ENCODE measurements at places on chromosomes 1 and 21.

- DNase-seq = peak; percentile 7
Observed at GRCh38 chr1:213724640-213725536, 262.9 kb upstream of the PROX1 start.

- no peak for DNase-seq
Observed at GRCh38 chr1:246681900-246682895, 42.0 kb upstream of the SCCPDH start.

GRCh38 chr1:6045561-6045960, at the start of gene KCNAB2:
Gene KCNAB2, plus strand, starts transcription at chr1:6045888. Its CDS starts 5,649 bp downstream, at chr1:6051537.
- DNase-seq = no peak

DNA sequence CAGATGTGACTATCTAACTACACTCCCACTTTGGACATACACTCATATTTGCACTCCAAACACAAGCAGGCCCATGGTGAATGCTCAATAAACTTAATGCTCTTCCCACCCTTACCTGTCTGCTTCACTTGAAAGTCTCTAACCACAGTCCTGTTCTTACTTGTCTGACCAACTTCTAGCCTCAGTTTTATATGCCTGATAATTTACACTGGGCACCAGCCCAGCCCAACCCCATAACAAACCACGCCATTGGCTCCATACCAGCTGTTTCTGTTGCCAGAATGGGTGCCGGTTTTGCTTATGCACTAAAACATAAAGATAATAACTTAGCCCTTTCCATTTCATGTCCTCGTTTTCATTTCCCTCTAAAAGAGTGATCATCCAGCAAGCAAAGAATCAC, 395.4 kb downstream of the NTNG1 start:
- DNase-seq = no peak

DNA sequence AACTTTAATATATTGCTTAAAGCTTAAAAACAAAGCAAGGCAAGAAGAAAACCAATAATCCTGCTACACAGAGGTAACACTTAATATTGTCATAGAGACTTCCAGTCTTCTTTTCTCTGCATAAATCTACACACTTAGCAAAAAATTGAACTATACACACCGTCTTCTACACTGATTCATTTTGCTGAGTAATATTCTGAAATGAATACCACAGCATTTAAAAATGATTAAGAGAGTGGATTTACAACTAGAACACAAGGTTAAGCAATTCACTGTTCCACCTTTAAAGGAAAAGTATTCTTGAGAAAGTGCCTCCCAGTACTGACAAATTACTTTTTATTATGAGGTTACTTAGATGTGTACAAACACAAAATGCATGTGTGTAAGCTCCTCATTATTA, 22.2 kb upstream of the ITPKB start:
- DNase-seq = no peak

- no peak for DNase-seq
Observed at GRCh38 chr1:29133861-29134694, 10.4 kb upstream of the TMEM200B start.

GRCh38 chr1:50023292-50024159, at the start of gene AGBL4:
Gene AGBL4, minus strand, starts transcription at chr1:50023954.
- peak; percentile 3 for DNase-seq

- no peak for DNase-seq
Observed at GRCh38 chr1:192962901-192963300, 96.3 kb downstream of the UCHL5 start.

GRCh38 chr21:14210738-14211137, at the start of gene LIPI:
Gene LIPI, minus strand, starts transcription at chr21:14210955. Its CDS starts 110 bp downstream, at chr21:14210845.
- DNase-seq = no peak

DNA sequence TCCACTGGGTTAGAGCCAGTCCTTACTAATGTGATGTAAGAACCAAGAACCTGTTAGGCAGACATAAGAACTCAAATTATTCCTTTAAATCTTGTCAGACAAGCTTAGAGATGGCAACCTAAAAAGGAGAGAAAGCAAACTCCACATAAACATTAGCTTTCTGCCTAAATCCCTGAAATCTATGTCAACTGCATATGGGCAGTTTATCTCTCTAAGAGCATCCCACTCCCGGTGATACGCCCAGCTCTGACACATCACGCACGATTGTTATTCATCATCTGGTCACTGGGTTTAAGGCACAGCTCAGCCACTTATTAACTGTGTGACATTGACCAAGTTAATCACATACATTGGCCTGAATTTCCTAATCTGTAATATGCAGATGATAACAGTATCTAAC, 323.7 kb downstream of the HHIPL2 start:
- DNase-seq = no peak

- no peak for DNase-seq
Observed at GRCh38 chr1:9909234-9910046, 629 bp downstream of the CTNNBIP1 start.

DNA sequence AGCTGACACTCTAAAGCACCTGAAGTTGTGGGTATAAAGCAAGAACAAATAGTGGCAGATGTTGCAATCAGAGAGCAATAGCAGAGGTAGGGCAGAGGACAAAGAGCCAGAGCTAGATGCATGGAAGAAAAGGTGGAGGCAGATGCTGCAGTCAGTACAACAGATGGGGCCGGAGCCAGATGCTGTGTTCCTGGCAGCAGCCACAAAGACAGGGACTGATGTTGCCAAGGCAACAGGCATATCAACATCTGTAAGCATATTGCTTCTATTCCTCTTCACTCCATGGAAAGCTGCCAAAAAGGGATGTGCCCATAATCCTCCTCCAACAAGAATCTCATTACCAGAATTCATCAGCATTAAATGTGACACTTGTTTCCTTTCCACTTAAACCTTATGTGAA, 108.0 kb downstream of the TNNI3K start:
- peak; percentile 15 for DNase-seq

- no peak for DNase-seq
Observed at GRCh38 chr1:31657972-31658510, 13.4 kb upstream of the PEF1 start.

DNA sequence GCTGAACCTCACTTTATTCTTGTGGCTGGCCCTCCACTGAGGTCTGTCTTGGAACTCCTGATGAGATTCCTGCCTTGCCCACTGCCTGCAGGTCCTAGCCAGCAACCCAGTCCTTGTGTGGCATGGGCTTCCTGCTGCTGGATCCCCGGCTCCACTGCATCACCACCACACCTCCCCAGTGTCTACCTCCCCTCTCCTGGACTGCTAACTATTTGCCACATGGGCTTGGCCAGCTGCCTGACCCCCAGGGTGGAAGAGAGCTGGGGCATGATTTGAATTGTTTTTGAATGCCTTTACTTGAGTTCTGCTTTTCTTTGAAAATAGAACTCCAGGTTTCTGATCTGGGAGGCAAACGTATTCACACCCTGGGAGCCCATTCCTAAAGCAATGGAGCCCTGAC, 41.2 kb downstream of the SPAG17 start:
- DNase-seq = no peak

DNA sequence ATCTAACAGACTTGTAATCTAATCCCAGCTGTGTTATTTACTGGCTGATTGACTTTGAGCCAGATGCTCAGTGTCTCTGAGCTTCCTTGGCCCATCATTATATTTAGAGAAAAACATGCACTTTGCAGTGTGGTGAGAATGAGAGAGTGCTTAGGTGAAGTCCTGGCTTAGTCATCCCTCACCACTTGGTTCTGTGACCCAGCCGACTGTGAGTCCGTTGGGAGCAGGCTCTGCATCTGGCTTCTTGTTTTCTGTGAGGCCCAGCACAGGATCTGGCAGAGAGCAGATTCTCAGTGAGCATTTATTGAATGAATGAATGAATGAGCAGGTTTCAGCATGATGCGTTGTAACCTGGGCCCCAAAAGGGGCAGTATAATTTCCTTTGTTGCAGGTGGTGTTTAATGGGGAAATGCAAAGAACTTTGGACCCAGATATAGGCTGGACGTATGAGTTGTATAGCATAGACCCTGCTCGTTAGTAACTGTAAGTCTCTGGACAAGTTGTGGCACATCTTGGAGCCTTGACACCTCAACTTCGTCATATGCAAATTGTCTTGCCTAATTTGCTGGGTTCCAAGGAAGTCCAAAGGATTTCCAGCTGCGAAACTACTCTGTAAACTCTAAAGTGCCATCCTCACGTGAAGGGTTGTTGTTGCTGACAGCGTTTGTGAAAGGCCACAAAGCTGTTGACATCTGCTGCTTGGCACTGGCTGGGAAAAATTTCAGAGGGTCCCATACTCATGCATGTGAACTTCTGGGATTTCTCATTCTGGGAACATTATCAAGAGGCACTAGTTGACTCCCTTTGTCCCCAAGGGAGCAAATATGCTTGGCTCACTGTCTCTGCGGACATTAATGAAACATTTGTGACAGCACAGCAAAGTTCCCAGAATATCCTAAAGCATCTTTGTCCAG, 138.8 kb upstream of the USP24 start:
- no peak for DNase-seq

DNA sequence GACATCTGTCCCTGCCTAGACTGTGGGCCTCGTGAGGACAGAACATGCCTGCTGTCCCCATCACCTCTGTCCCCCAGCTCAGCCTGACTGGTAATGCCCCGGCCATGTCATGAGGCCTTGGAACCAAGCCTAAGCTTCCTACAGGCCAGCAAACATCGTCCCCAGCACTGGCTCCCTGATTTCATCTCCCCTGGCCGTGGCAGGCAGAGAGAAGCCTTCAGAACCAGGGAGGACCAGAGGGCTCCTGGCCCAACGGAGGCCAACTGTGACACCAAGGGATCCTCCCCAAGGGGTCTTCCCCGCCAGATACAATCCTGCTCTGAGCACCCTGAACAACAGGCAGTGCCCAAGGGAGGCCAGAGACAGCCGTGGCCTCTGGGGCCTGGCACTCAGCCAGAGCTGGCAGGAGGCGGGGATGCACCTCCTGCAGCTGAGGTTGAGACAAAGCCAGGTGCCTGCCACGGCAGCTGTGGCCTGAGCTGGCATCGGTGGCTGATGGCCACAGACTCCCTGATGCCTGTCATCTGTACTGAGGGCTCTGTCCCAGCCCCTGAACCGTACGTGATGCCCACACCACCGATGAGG, 9.9 kb upstream of the NPHP4 start:
- no peak for DNase-seq

GRCh38 chr1:208336137-208336518, 91.9 kb upstream of the PLXNA2 start:
- no peak for DNase-seq

DNA sequence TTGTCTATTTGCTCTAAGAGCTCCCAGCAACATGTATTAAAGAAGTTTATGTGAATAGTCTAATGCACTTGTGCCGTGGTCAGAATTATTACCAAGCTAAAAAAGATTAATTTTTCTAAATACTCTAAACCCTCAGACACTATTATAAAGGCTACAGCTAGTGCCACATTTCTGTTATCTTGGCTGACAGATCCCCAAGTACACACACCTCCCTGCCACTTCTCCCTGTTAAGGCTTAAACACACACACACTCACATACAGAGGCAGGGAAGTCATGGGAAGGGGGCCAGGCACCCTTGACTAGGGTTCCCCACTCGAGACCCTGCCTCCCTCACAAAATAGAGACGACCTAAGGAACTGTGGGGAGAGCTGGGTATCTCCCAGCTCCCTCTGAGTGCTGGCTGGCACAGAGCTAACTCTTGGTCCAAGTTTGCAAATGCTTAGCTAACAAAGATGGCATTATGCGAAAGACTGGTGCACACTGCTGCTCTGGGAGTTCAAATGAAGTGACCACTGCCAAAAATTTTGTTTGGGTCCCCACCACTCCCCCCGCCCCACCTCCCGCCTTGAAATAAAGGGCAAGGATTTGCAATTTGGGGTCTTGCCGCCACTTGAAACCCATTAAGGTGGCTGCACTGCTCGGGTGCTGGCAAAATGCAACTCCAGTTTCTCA, 9.8 kb downstream of the SSBP3 start:
- no peak for DNase-seq

GRCh38 chr21:41650526-41651145, 116.2 kb downstream of the RIPK4 start:
- no peak for DNase-seq

GRCh38 chr1:177067752-177068410, 96.6 kb downstream of the ASTN1 start:
- DNase-seq = no peak

DNA sequence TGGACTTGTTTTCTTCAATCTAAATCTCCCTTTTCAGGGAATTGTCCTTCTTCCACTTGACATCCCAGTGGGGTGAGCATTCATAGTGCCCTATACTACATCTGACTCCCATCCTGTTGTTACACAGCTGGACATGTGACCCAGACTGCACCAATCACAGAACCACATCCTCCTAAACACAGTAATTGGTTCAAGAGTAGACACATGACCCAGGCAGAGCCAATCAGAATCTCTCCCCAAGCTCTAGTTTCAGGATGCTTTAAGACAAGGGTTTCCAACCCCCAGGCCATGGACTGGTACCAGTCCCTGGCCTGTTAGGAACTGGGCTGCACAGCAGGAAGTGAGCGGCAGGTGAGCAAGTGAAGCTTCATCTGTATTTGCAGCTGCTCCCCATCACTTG, 5.6 kb upstream of the DDOST start:
- no peak for DNase-seq

DNA sequence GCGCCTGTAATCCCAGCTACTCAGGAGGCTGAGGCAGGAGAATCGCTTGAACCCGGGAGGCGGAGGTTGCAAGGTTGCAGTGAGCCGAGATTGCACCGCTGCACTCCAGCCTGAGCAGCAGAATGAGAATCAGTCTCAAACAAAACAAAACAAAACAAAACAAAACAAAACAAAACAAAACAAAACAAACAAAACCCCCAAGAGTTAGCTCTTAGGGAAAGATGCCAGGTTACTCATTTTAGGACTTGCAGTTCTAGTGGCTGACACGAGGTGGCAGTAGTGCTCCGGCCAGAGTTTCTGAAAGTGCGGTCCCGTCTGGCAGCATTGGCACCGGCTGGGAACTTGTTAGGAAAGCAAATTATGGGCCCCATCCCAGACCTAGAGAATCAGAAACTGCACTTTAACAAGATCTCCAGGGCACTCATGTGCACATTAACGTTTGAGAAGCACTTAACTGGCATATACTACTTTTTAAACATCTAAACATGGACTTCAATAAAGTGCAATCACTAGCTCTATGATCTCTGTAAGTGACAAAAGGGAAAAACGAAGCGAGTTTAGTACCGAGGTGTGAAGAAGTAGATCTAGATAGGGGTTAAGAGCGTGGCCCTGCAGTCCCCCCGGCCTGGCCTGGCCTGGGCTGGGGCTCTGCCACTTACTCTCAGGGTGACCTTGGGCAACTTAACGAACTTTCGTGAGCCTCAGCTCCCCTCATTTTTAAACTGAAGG, 41.9 kb upstream of the TNFRSF1B start:
- DNase-seq = peak; percentile 68

- DNase-seq = no peak
Observed at GRCh38 chr1:58923090-58923470, 139.2 kb upstream of the JUN start.

- no peak for DNase-seq
Observed at GRCh38 chr1:17099616-17100340, 19.5 kb downstream of the PADI2 start.

DNA sequence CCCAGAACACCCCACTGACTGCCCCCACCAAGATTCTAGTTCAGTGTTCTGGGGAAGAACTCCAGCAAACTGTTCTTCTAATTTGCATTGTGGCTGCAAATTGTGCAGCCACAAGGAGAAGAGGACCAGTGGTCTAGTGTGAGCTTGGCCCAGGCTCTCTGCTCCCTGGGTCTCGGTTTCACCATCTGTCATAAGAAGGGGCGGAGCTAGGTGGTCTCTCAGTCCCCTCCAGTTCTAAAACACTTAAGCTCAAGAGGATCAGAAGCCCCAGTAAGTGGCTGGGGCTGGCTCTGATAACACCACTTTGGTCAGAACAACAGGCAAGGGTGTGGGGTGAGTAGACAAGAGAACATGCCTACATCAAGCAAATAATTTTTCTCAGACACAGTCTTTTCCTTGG, 99.9 kb downstream of the BEND5 start:
- no peak for DNase-seq

All from fibroblast of gingiva (primary cell).